ENCODE measurements at places on chromosomes 2 and 18. TPM values are rescaled to one million over a fixed set of nuclear protein-coding genes. Genes with fewer than 3 reads are reported as not detected.

MRPS5 gene
- 38.5 TPM for total RNA-seq

CD28 gene
- 2.6 TPM for total RNA-seq

IL1R2 gene
- total RNA-seq = 6.6 TPM

CHAC2 gene
- total RNA-seq = 2.0 TPM

DHX57 gene
- 16.9 TPM for total RNA-seq

TMEM182 gene
- 2.3 TPM for total RNA-seq

RETSAT gene
- 13.4 TPM for total RNA-seq

RND3 gene
- total RNA-seq = 2.5 TPM

CYS1 gene
- 8.8 TPM for total RNA-seq

LRATD1 gene
- 9.8 TPM for total RNA-seq

CPO gene
- not detected for total RNA-seq

CASP10 gene
- 2.2 TPM for total RNA-seq

SLC16A14 gene
- total RNA-seq = 11.2 TPM

RIT2 gene
- total RNA-seq = not detected

MAPK4 gene
- total RNA-seq = 2.3 TPM

TMEM178A gene
- total RNA-seq = 3.1 TPM

SOS1 gene
- 44.6 TPM for total RNA-seq

SRSF7 gene
- 81.1 TPM for total RNA-seq

CXCR4 gene
- 2.7 TPM for total RNA-seq

OTOS gene
- not detected for total RNA-seq

ADGRF3 gene
- not detected for total RNA-seq

PROM2 gene
- total RNA-seq = 4.0 TPM

PRSS56 gene
- not detected for total RNA-seq

KIF5C gene
- 0.73 TPM for total RNA-seq

SCN2A gene
- 0.34 TPM for total RNA-seq

AQP12B gene
- not detected for total RNA-seq

ZSCAN30 gene
- total RNA-seq = 12.8 TPM

TBR1 gene
- not detected for total RNA-seq

XDH gene
- total RNA-seq = 0.13 TPM

SGPP2 gene
- total RNA-seq = not detected

TEKT4 gene
- total RNA-seq = 0.27 TPM

EGR4 gene
- not detected for total RNA-seq

COL6A3 gene
- total RNA-seq = 444 TPM

SLC4A1AP gene
- 15.0 TPM for total RNA-seq

TUBA3E gene
- not detected for total RNA-seq

TRAK2 gene
- 29.0 TPM for total RNA-seq

CRYBA2 gene
- not detected for total RNA-seq

ZBTB7C gene
- 17.3 TPM for total RNA-seq

LYPD1 gene
- 77.3 TPM for total RNA-seq

NOP58 gene
- total RNA-seq = 55.5 TPM

ABCG5 gene
- total RNA-seq = not detected

UGT1A8 gene
- total RNA-seq = not detected

UGT1A3 gene
- total RNA-seq = not detected

HOXD13 gene
- total RNA-seq = not detected

UCN gene
- 1.5 TPM for total RNA-seq

BOK gene
- total RNA-seq = 9.6 TPM

KIAA2012 gene
- not detected for total RNA-seq

POTEC gene
- not detected for total RNA-seq

LRRC30 gene
- not detected for total RNA-seq

ERICH2 gene
- 0.99 TPM for total RNA-seq

ARHGEF4 gene
- total RNA-seq = 22.7 TPM

NPAS2 gene
- 1.6 TPM for total RNA-seq

SPDYA gene
- total RNA-seq = 1.8 TPM

LDLRAD4 gene
- 20.7 TPM for total RNA-seq

CCDC85A gene
- 1.4 TPM for total RNA-seq

MCEE gene
- total RNA-seq = 17.3 TPM

SIX3 gene
- total RNA-seq = not detected

All from ovary (tissue), 10 donors.